RPMI7951 (cell line): ENCODE measurements at places on chromosomes 2 and 18.

GRCh38 chr2:239880396-239880795, 144.7 kb downstream of the NDUFA10 start:
- DNase-seq, result no peak

- no peak for DNase-seq
These were observed 107.9 kb downstream of the RNF144A start for GRCh38 chr2:7025082-7025481.

DNA sequence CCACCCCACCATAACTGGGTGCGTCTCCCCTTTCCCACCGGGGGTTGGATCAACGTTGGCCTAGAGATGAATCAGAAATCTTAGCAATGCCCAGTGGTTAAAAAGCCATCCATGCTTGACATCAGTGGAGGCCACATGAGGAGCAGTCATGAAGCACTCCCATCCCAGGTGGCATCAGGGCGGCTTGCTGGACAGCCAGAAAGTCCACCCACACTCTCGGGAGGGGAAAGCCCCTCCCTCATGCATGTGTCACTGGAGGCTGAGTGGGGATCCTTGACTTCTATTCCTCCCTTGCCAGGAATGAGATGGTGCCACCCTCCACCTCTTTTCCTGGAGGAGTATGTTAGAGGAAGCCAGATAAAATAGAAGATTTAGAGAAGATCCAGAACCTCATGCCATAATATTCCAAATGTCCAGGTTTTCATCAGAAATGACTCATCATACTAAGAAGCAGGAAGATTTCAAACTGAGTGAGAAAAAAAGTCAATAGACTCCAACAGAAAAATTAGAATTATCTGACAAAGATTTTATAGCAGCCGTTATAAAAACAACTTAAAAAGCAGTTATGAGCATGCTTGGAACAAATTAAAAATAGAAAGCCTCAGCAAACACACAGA, 507.1 kb upstream of the ID2 start:
- no peak for DNase-seq

DNA sequence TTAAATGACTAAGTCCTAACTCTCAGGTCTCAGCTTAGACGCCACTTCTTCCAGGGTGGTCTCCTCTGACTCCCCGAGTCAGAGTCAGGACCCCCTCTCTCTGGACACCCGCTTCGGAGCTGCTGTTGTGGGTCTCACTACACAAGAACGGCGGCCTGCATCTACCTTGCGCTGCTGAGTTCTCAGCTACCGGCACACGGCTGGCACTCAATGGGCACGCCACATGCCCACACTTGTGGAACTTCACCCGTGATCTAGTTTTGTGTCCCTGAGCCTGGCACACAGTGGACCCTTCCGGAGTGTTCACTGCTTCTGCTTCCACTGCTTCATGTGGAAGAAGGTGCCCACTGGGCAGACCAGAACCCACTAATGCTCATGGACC, 58.3 kb upstream of the ID2 start:
- DNase-seq, result no peak

GRCh38 chr2:210475706-210476105, 853 bp downstream of the LANCL1 start:
- DNase-seq, result no peak

- no peak for DNase-seq
These were observed 126.8 kb downstream of the MEIS1 start for GRCh38 chr2:66561645-66562303.

DNA sequence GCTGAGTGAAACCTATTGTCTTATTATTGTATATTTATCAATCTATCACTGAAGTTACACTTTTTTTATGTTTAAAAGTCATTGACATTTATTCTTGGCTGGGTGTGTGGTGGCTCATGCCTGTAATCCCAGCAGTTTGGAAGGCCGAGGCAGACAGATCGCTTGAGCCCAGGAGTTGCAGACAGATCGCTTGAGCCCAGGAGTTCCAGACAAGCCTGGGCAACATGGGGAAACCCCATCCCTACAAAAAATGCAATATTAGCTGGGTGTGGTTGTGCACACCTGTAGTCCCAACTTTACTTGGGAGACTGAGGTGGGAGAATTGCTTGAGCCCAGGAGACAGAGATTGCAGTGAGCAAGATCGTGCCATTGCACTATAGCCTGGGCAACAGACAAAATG, 97.8 kb downstream of the EPC2 start:
- DNase-seq, result no peak

GRCh38 chr2:127857265-127857808, 618 bp downstream of the POLR2D start:
- no peak for DNase-seq

DNA sequence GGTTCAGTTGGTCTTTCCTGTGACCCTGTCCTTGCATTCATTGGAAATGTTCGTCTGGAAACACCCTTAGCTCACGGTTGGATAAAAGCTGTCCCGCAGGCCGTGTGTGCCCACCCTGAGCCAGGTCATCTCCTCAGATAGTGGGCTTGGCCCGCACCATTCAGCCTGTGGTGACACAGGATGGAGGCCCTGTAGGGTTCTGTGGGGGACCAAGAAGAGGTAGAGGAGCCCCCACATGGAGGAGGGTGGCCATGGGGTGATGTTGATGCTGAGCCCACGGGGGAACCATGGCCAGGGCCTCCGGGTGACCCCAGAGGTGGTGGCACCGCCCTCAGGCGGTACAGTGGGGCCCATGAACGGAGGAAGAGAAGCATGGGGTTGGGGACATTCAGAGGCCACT, 62.7 kb downstream of the ASAP2 start:
- DNase-seq, result no peak

GRCh38 chr2:1499033-1499795, 86.0 kb downstream of the TPO start:
- DNase-seq, result no peak

DNA sequence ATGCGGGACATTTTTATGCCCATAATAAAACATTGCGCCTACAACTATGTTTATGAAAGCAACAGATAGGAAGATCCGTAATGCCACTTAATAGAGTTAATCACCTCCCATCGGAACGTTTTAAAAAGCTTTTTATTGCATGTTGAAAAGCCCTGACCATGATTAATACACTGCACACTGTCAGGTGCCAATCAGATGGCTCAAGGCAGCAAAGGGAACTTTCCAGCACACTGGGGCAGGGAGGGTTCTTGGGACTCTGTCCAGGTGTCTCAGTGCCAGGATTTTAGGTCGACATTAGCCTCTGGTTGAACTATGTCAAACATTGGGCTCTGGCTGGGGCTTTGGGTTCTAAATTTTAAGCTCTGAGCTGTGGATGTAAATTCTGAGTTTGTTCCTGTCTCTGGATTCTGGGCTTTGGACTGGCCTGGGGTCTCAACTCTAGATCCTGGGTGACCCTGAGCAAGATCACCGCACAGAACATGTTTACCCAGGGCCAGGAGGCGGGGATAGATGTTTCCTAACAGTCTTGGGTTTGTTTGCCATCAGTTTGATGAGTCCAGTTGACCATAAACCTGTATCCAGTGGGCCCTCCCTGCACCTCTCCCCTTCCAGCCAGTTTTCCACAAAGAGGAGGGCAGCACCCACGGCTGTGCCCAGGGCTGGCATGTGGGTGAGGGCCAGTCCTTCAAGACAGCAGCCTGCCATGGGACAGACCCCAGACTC, 262.7 kb downstream of the ATAD2B start:
- no peak for DNase-seq

DNA sequence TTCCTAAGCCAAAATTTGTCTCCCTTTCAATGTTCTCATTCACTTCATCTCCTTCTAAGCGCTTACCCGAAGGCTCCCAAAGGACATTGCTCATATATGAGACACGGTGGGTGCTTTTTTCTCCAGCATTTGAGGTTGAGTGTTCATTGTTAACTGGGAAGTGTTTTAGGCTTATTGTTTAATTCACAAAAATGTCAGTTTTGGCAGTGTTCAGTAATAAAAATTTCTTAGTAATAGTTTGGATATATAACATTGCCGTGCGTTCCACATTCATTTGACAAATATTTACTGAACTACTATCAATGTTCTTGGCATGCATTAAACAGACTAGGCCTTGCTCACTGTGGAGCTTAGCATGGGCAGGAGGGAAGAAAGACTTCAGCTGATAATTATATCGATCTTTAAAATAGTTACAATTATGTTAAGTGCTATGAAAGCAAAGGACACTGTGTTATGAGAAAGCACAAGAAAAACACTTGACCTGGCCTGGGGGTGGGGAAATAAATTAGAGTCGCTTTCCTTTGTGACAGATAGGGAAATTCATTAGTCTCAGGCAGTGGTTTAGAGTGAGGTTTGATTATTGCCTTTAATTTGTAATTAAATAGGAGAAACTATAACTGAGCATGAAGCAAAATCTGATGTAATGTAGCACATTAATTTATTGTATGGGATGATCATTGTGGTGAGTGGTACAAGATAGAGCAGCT, 82.2 kb upstream of the DOCK10 start:
- DNase-seq, result no peak

GRCh38 chr2:21452263-21452662, 328.5 kb downstream of the TDRD15 start:
- no peak for DNase-seq

DNA sequence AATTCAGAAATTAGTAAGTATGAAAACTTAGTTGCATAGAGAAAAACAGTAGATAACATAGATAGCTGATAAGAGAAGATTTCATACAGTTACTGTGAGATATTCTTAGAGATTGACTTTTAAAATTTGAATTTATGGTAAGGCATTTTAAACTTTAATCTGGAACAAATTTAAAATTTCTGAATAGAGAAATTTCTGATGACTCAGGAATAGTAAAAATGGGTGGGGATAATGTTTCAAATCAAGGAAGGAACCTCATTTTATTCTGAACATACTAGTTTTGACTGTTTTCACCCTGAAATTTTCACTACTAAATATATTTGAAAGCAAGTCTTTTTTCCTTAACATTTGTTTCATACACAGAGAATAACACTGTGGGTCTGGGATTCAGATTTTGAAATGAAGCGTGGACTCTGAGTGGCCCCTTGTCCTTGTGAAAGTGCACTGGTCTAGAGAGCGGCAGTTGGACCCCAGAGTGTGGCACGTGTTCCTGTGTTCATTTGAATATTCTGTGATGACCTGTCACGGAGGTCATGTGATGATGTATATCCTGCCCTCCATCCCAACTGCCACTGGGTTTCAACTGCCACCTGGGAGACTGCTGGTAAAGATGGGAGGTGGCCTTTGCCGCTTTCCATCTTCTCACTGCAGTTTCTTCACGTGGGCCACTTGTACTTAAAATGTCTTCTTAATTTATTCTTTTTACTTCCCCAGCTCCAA, 38.5 kb upstream of the RAB6D start:
- no peak for DNase-seq

- DNase-seq, result no peak
These were observed 24.0 kb downstream of the CCDC85A start for GRCh38 chr2:56207760-56208159.

DNA sequence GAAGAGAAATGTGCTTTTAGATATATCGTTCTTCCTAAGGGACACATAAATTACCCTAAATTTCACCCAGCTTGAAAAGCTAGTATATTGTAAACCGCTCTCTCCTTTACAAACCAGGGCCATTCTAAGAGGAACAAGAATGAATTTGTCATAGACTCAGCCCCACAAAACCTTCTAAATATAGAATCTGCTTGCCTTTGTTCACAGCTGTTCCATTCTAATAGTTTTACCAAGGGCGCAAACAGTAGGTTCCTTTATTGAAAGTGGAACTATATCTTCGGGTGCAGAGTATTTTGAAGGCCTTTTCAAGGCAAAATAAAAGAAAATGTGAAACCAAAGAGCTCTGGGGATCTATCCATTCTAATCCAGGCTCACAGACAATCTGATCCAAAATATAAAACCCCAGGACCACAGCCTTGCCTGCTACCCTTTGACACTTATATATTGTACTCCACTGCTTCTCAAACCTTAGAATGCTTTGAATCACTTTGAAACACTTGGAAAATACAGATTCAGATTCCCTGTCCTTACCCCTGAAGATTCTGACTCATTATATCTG, 316.8 kb downstream of the PAX3 start:
- DNase-seq, result no peak
